ENCODE measurements at places on chromosomes 3 and 15.

GRCh38 chr3:43076857-43077256 lies 29.0 kb downstream of the POMGNT2 start:
- no peak for DNase-seq

- DNase-seq: peak; percentile 68
Measured at GRCh38 chr3:197750858-197751737, 1.4 kb downstream of the FYTTD1 start.

GRCh38 chr3:197253238-197253947 lies 45.0 kb downstream of the DLG1 start:
- DNase-seq: no peak

GRCh38 chr15:20356444-20356910 lies 185.1 kb downstream of the GOLGA6L6 start:
- peak; percentile 60 for DNase-seq

GRCh38 chr15:59376733-59377132 lies 4.1 kb upstream of the MYO1E start:
- no peak for DNase-seq

DNA sequence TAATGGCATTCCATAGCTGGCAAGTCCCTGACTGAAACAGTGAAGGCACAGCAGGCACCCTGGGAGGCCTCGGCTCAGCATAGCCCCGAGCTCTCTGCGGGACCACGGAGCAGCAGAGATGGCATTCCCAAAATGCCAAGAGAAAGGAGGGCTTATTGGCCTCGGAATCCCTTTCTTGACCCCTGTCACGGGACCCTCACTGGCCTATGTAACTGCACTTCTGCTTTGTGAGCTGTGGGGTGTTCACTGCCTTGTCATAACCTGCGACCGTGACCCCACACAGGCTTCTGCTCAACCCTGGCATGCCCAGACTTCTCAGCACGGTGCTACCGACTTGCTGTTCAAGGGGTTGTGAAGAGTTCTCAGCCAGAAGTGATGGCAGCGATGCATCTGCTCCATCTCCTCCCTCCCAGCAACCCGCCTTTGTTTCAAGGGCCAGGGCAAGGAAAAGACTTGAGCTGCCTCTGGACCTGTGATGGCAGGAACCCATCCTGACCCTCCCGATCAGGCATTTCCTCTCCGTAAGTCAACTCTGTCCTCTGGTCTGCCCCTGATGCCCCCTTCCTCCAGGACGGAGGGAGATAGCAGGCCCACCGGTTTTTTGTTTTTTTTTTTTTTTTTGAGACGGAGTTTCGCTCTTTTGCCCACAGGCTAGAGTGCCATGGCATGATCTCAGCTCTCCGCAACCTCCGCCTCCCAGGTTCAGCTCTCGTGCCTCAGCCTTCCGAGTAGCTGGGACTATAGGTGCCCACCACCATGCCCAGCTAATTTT lies 30.5 kb downstream of the EHD4 start:
- DNase-seq: no peak

DNA sequence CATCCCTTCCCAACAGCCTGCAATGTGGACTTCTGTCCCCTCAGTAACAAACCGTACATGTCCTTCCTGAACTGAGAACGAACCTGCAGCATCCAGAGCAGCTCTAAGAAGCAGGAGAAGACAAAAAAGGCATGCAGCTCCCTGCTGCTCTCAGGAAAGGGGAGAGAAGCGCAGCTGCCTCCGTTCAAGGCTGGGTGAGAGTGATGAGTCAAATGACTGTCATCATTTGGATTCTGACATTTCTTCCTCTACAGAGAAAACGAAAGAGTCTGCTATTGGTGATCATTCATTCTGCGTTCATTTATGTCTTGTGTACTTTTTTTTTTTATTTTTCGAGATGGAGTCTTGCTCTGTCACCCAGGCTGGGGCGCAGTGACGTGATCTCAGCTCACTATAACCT lies 677.8 kb downstream of the FHIT start:
- DNase-seq: no peak

GRCh38 chr15:72991026-72991425 lies 61.2 kb upstream of the NEO1 start:
- DNase-seq: no peak

GRCh38 chr3:30518181-30518864 lies 88.1 kb upstream of the TGFBR2 start:
- DNase-seq: no peak

GRCh38 chr15:67783303-67783702 lies 42.0 kb upstream of the SKOR1 start:
- DNase-seq: peak; percentile 96

DNA sequence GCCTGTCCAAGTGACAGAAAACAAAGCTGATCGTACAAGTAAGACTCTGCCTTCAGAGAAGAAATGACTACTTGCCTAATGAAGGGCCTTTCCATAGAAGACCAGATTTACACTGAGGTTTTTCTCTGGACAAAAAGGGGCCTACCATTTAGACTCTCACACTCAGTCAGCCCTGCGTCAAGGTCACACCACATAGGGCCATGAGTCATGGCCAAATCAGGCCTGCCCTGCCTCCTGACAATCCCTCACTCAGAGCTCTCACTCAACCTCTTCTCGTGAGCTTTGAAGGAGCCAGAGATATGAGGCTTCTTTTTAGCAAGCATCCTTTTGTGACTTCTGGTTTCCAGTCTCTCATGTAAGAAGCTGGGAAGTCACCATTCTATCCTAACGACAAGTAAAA lies 68.1 kb upstream of the NMNAT3 start:
- DNase-seq: no peak

GRCh38 chr3:35241236-35241635 lies 398.1 kb upstream of the ARPP21 start:
- DNase-seq: no peak

- no peak for DNase-seq
Measured at GRCh38 chr3:53039376-53039752, 6.5 kb downstream of the SFMBT1 start.

DNA sequence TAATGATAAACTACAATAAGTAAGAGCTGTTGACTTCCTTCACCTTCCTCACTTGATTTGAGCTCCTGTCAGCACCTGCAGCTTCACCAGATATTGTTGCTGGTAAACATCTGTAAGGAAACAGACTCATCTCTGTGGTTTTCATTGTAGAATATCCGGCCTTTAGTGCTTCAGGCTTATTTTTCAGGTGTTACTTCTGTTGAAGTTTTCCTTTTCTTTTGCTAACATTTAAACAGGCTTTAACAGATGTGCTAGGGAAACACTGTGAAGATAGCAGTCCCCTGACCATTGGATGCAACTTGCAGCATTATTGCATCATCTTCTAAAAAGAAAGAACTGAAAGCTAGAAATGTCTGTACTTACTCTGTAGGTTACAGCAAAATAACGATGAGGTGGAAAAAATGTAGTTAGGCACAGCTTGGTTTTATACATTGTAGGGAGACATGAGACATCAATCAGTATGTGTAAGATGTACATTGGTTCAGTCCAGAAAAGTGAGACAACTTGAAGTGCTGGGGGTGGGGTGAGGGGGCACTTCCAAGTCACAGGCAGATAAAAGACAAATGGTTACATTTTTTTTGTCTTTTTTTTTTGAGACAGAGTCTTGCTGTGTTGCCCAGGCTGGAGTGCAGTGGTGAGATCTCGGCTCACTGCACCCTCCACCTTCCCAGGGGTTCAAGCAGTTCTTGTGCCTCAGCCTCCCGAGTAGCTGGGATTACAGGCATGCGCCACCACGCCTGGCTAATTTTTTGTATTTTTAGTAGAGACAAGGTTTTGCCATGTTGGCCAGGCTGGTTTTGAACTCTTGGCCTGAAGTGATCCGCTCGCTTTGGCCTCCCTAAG lies 10.2 kb downstream of the EDEM1 start:
- DNase-seq: peak; percentile 73

DNA sequence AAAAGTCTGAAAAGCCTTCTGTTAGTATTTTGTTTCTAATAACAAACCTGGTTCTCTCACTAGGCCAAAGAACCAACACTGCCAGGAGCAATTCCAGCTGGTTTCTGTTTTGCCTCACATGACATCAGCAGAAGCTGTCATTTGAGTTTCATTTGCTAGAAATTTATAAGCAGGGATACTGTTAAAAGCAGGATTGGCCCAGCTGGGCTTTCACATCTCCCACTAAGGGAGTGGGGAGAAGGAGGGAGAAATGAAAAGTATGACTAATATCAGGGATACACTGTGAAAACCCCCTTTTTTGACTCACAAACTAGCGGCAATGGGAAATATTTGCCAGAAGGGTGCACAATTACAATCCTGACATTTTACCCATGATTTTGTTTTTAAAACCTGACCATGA lies 5.3 kb downstream of the CCDC80 start:
- DNase-seq: no peak

GRCh38 chr15:66702787-66703539 lies 927 bp downstream of the SMAD6 start:
- peak; percentile 64 for DNase-seq

- no peak for DNase-seq
Measured at GRCh38 chr3:16647668-16648067, 42.4 kb upstream of the DAZL start.

DNA sequence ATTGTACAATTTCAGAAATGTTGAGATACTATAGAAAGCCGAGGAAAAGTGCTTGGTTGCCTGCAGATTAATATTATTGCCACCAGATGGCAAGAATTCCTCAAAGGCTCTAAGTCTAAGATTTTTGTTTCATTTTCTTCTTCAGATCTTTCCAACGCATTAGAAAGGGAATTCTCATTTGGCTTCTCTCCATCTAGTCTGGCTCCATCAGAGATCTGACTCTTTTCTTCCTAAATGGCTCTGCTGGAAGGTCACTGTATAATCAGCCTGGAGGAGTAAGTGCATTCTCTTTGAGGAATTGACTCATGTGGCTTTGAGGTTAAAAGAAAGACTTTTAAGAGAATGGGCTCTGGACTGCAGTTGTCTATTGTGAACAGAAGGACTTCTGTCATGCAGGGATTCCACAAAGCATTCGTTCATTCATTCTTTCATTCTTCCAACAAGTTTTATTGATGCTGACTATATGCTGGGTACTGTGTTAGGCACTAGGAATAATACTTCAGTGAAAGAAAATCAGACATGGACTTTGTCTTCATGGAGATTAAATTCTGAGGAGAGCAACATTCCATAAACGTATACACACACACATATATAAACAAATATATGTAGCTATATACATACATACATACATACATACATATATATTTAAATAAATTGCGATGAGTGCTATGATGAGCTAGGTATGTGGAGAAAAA lies 55.3 kb downstream of the SLC28A2 start:
- DNase-seq: peak; percentile 21

GRCh38 chr3:88433568-88433967 lies 283.8 kb downstream of the C3orf38 start:
- no peak for DNase-seq

DNA sequence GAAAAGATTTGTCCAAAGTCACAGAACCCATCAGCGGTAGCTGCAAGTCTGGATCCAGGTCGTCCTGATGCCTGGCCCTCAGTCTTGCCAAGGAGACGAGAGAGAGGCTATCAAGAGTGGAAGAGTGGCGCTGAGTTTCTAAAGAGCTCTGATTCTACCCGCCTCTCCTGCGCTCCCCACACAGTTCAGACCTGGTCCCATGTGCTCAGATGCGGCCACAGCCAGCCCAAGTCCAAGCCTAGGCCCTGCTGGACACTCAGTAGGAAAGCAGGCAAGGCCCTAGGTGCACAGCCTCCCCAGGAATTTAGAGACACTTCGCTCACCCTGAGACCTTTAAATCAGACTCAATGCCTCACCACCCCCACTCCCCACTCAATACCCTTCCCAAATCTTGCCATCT lies 32.4 kb downstream of the CCDC12 start:
- no peak for DNase-seq

GRCh38 chr15:99914723-99915122 lies 181.5 kb upstream of the LYSMD4 start:
- no peak for DNase-seq

DNA sequence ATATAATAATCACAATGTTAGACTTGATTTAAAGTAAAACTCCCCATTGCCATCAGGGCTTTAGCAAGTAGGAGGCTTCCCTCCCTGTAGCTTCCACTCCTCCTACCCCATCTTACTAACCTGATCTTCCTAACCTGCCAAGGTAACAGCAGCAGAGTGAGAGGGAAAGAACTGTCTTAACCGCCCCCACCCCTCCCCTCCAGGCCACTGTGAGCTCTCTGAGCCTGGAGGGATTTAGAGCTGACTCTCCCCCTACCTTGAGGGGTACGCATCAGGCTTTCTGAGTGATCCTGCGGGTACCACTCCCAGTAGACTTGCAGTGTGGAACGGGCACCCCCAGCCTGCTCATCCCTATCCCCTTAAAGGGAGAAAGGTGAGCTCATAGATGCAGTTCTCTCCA lies 11.4 kb upstream of the PRSS50 start:
- no peak for DNase-seq
